ENCODE measurements at places on chromosomes 7 and 10. TPM values are rescaled to one million over a fixed set of nuclear protein-coding genes. Genes with fewer than 3 reads are reported as not detected.

The AKR1C4 gene
- not detected for total RNA-seq

The FAM13C gene
- total RNA-seq: not detected

The GPER1 gene
- 0.28 TPM for total RNA-seq

The CHAT gene
- not detected for total RNA-seq

The BMI1 gene
- total RNA-seq: 78.0 TPM

The OR2A42 gene
- not detected for total RNA-seq

The OR6B1 gene
- total RNA-seq: not detected

The CRHR2 gene
- total RNA-seq: not detected

The CPA4 gene
- total RNA-seq: 4.3 TPM

The PRSS2 gene
- total RNA-seq: not detected

The NUDT13 gene
- 1.8 TPM for total RNA-seq

The IFIT1B gene
- not detected for total RNA-seq

The MACROH2A2 gene
- 17.6 TPM for total RNA-seq

The SORCS1 gene
- 0.54 TPM for total RNA-seq

The RNF32 gene
- total RNA-seq: 3.6 TPM

The PRPS1L1 gene
- not detected for total RNA-seq

The C10orf71 gene
- total RNA-seq: not detected

The FXYD4 gene
- total RNA-seq: not detected

The CALD1 gene
- total RNA-seq: 183 TPM

The ZP3 gene
- 5.6 TPM for total RNA-seq

The ARHGEF5 gene
- 54.7 TPM for total RNA-seq

The AOAH gene
- not detected for total RNA-seq

The ACSM6 gene
- not detected for total RNA-seq
